ENCODE measurements at places on chromosomes 11 and 22.

DNA sequence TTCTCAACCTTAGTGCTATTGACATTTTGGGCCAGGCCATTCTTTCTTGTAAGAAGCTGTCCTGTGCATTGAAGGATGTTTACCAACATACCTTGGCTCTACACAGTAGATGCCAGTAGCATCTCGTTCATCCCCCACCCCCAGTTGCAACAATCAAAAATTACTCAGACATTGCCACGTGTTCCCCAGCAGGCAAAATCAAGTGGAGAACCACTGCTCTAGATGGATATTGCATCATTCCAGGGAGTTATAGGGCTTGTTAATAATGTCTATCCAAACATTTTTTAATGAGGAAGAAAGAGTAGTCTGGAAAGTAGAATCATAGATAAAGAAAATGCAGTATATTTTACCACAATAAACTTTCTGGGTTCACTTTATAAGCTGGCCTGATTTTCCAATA, 64.1 kb downstream of the PRMT3 start:
- DNase-seq = no peak

DNA sequence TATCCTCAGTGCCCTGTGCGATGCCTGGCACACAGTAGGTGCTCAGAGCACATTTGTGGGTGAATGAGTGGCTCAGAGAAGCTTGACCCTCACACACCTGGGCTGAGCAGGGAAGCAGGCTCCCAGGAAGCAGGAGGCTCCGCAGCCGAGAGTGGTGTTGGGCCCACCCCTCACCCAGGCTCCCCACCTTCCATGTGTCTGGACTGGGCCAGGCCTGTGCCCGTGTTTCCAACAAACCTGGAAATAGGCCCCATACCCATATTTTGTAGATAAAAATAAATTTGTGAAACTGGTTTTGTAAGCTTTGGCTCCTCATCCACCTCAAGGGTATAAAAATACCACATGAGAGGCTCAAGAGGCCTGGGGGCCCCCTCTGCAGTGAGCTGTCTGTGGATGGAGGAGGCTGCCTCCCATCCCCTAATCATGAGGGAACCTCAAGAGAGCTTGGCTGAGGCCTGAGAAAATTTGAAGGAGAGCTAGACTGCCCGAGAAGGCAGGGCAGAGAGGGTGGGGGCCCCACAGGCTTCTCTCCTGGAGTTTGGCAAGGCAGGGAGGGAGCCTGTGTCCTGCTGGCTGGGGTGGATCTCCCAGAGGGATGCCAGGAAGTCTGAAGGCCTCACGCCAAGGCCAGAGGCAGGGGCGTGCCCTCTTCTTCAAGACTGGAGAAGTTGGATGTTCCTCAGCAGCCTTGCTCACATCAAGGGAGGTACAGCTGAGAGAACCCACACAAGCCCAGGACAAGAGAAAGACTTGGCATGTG, 147.0 kb upstream of the NECTIN1 start:
- no peak for DNase-seq

DNA sequence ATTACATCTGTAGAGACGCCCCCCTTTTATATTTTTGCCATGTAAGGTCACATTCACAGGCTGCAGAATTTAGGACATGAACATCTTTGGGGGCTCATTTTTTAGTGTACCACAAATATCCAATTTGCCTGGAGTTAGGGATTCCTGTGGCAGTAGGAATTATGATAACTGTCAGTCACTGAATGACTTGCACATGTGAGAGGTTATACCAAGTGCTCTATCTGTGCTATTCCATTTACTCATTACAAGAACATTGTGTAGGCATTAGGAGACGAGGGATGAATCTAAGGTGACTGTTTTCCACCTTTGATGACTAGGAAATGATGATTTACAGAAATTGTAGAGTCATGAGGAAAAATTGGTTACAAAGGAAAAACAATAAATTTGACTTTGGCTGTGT, 79.3 kb downstream of the LIF start:
- DNase-seq = no peak

- no peak for DNase-seq
These were observed 2.5 kb downstream of the PKP3 start for GRCh38 chr11:396511-396947.

DNA sequence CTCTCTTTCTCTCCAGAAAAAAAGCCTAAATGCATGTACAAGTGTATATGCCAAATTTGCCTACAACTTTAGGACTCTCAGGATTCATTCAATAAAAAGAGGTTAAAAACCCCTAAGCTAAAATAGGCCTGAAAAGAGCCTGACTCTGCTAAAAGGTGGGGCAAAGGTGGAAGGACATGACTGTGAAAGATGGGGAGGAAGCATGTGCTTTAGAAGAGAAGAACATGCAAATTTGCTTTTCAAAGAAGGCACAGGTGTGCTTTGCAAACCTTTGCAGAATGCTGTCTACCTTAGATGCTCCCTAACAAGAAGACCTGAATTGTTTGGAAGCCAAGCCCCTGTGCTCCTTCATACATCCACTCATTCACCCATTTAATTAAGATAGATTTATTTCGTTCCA, 87.4 kb downstream of the GRIA4 start:
- no peak for DNase-seq

Data from kidney glomerular epithelial cell (primary cell).